Activated CD4-positive, alpha-beta T cell treated with anti-CD3 and anti-CD28 coated beads for 36 hours (primary cell): ENCODE measurements at places on chromosomes 13 and 19. TPM values are rescaled to one million over a fixed set of nuclear protein-coding genes. Genes with fewer than 3 reads are reported as not detected.

DNA sequence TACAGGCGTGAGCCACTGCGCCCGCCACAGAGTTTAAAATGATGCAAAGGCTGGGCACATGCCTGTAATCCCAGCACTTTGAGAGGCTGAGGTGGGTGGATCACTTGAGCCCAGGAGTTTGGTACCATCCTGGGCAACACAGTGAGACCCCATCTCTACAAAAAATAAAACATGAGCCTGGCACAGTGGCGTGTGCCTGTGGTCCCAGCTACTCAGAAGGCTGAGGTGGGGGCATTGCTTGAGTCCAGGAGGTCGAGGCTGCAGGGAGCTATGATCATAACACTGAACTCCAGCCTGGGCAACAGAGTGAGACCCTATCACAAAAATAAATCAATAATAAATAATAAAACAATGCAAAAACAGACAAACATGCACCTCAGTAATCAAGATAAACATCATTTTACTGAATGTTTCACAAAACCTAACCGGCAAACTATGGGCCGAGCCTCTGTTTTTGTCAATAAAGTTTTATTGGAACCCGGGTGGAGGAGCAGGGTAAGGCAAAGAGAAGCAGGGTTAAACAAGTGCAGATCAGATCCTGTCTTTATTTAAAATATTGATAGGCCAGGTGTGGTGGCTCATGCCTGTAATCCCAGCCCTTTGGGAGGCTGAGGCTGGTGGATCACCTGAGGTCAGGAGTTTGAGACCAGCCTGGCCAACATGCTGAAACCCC is 2.0 kb upstream of the PEAK3 start:
- H3K27ac ChIP-seq, result no peak overlapping the region
- H3K36me3 ChIP-seq, result no peaks in the 10 kb centered on the region
- peaks cover 3% of the 10 kb centered on the region for H3K27me3 ChIP-seq
- no peak overlapping the region for H3K4me3 ChIP-seq
- DNase-seq, result no peak

DNA sequence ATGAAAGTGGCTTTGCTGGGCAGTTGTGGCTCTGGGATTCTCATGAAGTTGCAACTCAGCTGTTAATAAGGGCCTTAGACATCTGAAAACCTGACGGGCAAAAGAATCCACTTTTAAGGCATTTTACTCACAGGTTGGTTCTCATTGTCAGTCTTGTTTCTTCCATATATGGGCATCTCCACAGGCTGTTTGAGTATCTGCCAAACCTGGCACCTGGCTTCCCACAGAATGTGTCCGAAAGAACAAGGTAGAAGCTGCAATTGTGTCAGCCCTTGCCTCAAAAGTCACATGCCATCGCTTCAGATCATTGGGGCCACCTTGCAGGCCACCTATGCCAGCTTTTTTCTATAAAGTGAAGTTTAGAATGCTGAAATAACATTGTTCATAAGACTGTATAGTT is 102.4 kb downstream of the KCTD12 start:
- H3K36me3 ChIP-seq, result no peaks in the 10 kb centered on the region
- no peak overlapping the region for H3K27ac ChIP-seq
- no peak for DNase-seq
- H3K4me3 ChIP-seq, result no peak overlapping the region

DNA sequence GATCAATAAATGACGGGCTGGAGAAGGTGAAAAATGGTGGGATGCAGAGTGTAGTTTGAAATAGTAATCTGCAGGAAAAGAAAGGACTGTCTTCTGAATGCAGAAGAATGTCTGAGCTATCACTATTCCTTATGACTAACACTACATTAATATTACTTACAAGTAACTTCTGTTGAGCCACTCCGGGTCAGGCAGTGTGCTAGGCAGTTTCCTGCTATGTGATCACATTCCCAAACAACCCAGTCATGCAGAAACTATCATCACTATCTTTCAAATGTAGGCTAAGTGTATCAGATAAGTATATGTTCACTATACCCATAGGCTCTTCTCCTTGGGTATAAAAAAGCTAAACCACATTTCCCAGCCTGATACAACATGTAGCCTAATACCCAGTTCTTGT is 6.6 kb downstream of the ZNF599 start:
- peaks cover 2% of the 10 kb centered on the region for H3K4me1 ChIP-seq
- no peak overlapping the region for H3K27ac ChIP-seq
- DNase-seq, result no peak
- H3K36me3 ChIP-seq, result peaks cover 64% of the 10 kb centered on the region

GRCh38 chr19:12937093-12937926 is 1.1 kb upstream of the CALR start:
- H3K4me3 ChIP-seq, result peak overlapping the region; percentile 99
- H3K4me1 ChIP-seq, result peaks cover 57% of the 10 kb centered on the region
- H3K27ac ChIP-seq, result peak overlapping the region; percentile 86
- DNase-seq, result peak; percentile 50
- H3K36me3 ChIP-seq, result peaks cover 49% of the 10 kb centered on the region

- H3K36me3 ChIP-seq, result peaks cover 2% of the 10 kb centered on the region
- H3K4me1 ChIP-seq, result peaks cover 3% of the 10 kb centered on the region
- no peak overlapping the region for H3K27ac ChIP-seq
- H3K4me3 ChIP-seq, result no peak overlapping the region
- no peaks in the 10 kb centered on the region for H3K27me3 ChIP-seq
Observed at GRCh38 chr19:33809960-33810359, 13.3 kb downstream of the KCTD15 start.

DNA sequence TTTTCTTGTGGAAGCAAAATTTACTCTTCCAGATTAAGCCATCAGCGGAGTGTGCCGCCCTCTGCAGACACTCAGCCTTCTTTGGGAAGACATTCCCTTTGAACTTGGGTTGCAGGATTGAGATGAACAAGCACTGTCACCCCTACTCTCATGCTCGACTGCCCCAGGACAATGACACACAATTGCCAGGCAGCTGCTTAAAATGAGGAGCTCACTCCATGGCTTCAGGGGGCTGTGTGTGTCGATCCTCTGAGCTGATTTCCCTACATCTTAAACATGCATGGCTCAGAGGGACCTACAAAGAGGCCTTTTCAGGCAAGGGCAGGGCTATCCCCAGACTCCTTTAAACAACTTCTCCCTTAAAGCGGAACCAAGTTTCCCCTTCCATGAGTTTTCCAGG is 107.5 kb upstream of the MBNL2 start:
- no peak for DNase-seq
- no peak overlapping the region for H3K4me3 ChIP-seq
- H3K27ac ChIP-seq, result no peak overlapping the region

DNA sequence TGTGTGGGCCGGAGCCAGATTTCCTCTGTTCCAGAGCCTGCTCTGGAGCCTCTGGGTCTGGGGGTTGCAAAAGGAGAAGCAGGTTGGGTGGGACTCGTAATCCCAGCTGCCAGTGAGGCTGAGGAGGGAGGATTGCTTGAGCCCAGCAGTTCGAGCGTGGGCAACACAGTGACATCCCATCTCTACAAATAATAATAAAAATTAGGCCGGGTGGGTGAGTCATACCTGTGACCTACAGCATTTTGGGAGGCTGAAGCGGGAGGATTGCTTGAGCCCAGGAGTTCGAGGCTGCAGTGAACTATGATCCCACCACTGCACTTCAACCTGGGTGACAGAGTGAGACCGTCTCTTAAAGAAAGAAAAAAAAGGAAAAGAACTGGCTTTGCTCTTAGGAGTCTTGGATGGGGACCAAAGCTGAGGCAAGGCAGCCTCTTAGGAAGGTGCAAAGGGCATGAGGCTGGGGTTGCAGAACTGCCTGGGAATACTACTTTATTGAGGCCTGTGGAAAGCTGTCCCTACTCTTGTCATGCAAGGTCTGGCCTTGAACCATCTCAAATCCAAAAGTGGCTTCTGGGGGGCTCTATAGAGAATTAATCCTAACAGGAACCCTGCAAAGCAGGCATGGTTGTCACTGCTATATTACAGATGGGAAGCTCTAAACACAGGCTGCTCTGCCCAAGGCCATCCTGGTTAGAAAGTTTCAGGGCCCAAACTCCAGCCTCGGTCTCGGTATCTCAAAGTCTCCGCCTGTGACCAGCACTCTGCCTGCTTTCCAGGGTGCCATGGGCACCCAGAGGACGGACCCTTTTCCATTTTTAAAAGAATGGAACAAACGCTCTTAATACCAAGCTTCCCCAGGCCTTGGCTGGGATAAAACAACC is 880 bp upstream of the C19orf12 start:
- H3K36me3 ChIP-seq, result peaks cover 16% of the 10 kb centered on the region
- H3K27me3 ChIP-seq, result no peaks in the 10 kb centered on the region
- peak overlapping the region; percentile 92 for H3K4me3 ChIP-seq
- no peak for DNase-seq

DNA sequence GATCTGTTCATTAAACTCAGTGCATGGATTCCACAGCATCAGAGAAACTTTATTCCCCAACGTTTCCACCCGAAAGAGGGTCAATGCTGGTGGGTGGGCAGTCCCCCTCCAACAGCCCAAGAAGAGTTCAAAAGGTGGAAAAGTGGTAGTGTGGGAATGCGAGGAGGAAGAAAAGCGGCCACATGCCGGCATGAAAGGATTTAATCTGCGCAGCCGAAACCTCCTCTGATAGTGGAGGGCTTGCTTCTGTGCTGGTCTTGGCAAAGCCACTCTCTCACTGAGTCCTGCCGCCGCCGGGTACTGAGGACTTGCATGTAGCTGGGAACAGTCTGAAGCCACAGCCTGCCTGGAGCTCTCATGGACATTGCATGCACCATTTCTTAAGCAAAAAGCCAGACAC is 136.2 kb upstream of the ZNF536 start:
- no peaks in the 10 kb centered on the region for H3K4me1 ChIP-seq
- no peak for DNase-seq
- H3K4me3 ChIP-seq, result no peak overlapping the region
- H3K27ac ChIP-seq, result no peak overlapping the region
- peaks cover 41% of the 10 kb centered on the region for H3K27me3 ChIP-seq
- no peaks in the 10 kb centered on the region for H3K36me3 ChIP-seq

DNA sequence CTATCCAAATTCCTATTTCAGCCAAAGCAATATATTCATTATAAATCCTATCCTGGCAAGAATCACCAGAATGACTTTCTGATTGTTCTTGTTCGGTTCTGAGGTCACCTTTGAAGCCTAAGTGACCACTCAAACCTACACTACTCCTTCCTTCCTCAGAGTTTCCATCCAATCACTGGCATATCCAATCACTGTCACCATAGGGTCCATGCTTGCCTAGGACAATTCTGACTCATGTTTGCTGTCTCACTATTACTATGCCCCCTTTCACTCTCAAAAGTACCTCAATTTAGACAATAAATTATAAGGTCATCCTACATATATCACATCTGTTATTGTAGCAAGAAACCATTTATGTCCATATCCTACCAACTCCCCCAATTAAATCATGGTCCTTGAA is 58.9 kb downstream of the UBL3 start:
- no peaks in the 10 kb centered on the region for H3K27me3 ChIP-seq
- H3K4me1 ChIP-seq, result peaks cover 52% of the 10 kb centered on the region
- peaks cover 1% of the 10 kb centered on the region for H3K36me3 ChIP-seq
- no peak for DNase-seq

- no peaks in the 10 kb centered on the region for H3K36me3 ChIP-seq
- no peaks in the 10 kb centered on the region for H3K27me3 ChIP-seq
- H3K4me1 ChIP-seq, result no peaks in the 10 kb centered on the region
Observed at GRCh38 chr13:35514801-35515502, 38.5 kb upstream of the MAB21L1 start.

Gene TEX29
- total RNA-seq, result 0.30 TPM

Gene MATK
- total RNA-seq, result 30.1 TPM

Gene ZNF234
- 10.4 TPM for total RNA-seq

Gene GPR12
- total RNA-seq, result not detected
